ENCODE measurements at places on chromosomes 2 and 18.
A peak's percentile ranks its signal among the peaks of the same experiment; 100 is the strongest.

- DNase-seq, result no peak
Measured at GRCh38 chr2:5695654-5696403, 3.6 kb downstream of the SOX11 start.

GRCh38 chr18:79782566-79783308 is 15.0 kb upstream of the KCNG2 start:
- DNase-seq, result no peak

DNA sequence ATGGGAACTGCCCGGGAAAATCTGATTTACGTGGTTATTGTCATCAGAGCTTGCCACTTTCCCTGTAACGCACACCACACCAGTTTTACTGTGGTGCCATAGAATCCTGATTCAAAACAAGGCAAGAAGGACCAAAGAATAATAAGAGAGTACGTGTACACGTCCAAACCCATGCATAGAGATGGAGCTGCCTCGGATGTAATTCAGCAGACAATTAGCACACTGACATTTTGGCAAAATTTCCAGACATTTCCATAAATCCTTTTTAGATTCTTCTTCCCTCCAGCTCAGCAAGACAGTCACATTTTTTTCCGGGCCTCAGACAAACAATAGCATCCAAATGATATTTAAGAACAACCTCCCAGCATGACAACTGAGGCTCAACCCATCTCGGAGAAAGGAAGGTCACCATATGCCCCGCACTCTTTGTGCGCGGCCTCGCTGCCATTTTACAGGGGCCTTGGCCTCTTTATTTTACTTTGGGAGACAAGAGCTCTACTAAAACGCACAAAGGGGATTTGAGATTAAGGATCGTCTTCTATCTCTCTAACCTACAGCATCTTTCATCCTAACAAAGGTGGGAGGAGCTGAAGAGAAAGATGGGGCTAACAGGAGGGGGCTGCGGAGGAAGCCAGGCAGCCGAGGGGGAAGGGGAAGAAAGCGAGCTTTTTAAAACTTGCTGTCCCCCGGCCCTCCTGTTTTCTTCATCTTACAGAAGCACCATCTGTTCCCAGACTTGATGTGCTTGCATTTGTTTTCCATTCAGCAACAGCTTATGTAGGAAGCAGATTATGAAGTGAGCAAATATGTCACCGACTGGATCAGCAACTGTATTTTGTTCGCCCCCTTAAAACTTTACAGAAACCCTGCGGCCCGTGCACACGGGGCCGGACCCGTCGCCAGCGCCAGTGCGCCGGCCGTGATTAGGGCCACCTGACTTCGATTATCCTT is 61.0 kb downstream of the CDCA7 start:
- no peak for DNase-seq

DNA sequence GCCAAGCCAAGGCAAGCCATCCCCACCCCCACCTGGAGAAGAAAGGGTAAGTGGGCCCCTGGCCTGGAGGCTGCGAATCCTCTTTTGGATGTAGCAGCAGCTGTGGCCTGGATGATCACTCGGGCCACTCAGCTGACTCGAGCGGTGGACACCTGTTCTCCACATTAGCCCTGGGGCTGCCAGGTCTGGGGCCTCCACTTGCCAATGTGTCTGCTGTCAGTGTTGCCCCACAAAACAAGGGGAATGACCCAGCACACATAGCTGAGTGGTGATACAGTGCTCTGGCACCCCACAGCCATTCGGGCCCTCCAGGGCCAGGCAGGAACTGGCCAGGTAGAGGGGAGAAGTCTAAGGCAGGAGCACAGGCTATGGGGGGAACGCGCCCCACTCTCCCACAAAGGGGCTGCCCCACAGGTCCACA is 2.6 kb downstream of the STK25 start:
- DNase-seq, result no peak

- DNase-seq, result no peak
Measured at GRCh38 chr2:58871469-58872142, 630.5 kb upstream of the FANCL start.

GRCh38 chr18:24585996-24586566 is 125.6 kb downstream of the HRH4 start:
- no peak for DNase-seq

- DNase-seq, result no peak
Measured at GRCh38 chr2:47420214-47420613, 17.3 kb downstream of the MSH2 start.

DNA sequence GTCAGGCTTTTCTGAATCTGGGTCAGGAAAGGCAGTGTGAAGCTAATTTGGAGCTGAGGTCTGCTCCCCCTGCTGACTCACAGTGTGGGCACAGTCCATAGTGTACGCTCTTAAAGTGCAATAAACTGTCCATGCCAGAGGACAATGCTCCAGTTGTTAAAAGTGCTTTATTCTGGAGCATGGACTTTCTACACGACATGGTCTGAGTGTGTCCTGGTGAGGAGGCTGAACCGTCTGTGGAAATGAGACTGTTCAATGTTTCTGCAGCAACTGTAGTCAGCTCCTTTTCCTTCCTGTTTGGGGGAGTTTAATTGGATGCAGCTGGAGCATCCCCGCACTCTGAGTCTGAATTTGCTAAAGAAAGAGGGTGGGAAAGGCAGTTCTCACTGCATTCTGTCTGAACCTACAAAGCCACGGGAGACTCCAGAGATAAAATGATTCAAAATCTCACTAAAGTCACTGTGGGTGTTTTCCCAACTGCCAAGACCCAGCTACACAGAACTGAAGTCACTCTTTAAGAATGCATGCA is 110.2 kb upstream of the TRIB2 start:
- peak; percentile 80 for DNase-seq

DNA sequence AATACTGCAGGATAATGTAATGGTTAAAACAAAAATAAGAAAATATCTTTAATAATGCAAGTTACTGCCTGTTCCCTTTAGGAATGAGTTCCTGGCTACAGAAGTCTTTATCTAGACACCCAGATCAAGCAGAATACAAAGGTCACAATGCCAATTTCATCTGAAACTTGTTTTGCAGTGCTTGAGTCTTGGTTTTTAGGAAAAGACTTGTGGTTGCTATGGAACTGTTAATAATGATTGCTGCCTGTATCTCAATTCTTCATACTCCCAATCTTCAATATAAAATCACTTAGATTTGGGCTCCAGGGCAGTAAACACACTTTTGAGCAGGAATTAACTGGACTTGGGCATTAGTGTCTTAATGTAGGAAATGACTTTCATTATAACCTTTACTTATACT is 14.2 kb downstream of the CAVIN2 start:
- no peak for DNase-seq

DNA sequence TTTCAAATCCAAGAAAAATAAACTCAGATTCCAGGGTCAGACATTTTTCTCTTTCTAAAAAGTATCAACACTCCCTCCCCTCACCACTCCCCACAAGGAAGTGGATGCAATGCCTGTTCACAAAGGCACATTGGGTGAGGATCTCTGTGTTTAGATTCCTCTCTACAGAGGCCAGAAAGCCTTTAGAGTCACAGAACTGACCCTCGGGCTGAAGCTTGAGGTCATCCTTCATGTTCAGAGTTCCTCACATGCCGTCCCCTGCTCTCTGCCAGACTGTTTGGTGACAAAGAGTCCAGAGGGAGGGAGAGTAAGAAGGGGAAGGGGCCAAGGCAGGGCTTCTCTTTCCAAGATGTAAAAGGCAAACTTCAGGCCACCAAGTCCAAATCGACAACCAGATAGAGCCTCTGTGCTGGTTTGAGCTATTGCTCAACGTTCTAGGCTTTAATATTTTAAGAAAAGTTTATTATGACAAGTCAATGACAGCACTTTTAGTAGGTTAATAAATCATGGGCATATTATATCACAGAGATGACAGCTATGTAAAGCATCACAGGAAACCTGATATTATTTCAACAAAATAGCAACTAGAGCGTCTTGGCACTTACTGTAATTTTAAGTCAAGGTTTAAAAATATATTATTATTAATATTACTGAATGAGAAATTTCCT is 269.4 kb downstream of the ETAA1 start:
- no peak for DNase-seq

DNA sequence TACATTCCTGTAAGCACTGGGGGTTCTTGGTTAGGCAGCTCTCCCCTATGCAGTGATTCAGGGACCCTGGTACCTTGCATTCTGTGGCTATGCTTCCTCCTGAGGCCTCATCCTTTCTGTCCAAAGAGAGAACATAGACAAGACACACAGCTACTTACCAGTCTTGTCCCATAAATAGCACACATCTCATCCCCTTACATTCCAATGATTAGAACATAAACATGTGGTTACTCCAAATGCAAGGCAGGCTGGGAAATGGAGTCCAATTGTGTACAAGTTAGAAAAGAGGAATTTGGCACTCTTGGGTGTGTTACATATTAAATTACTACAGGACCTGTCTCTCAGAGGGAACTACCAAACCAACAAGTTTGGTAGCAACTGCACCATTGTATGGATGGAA is 171.3 kb downstream of the ARHGAP15 start:
- DNase-seq, result no peak

- DNase-seq, result no peak
Measured at GRCh38 chr2:42545841-42546390, 22.5 kb upstream of the MTA3 start.

GRCh38 chr2:240982821-240983281 is 15.6 kb upstream of the SNED1 start:
- DNase-seq, result no peak

- DNase-seq, result peak; percentile 13
Measured at GRCh38 chr2:172813314-172813888, 77.8 kb downstream of the RAPGEF4 start.

GRCh38 chr2:179104736-179105135 is 54.8 kb upstream of the CCDC141 start:
- no peak for DNase-seq

DNA sequence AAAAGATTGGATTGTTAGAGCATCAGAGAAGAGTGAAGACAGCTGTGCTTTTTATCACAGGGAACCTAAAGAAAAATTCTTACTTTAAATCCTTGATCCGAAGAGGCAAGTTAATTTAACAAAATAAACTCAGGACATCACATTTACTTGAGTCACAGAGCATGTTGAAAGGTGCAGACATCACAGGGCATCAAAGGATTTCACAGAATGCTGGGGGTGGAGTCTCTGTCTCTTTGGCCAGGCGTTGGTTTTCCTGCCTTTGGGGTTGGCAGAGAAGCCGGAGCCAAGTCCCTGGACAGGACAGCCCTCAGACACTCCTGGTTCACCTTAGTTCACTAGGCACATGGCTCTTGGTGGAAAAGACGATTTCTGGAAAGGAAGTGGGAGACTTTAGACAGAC is 56.3 kb downstream of the SH3RF3 start:
- no peak for DNase-seq

GRCh38 chr2:162025121-162025911 is 48.7 kb downstream of the DPP4 start:
- no peak for DNase-seq
